Fibroblast of skin of abdomen (primary cell): ENCODE measurements at places on chromosomes 5 and 9.

DNA sequence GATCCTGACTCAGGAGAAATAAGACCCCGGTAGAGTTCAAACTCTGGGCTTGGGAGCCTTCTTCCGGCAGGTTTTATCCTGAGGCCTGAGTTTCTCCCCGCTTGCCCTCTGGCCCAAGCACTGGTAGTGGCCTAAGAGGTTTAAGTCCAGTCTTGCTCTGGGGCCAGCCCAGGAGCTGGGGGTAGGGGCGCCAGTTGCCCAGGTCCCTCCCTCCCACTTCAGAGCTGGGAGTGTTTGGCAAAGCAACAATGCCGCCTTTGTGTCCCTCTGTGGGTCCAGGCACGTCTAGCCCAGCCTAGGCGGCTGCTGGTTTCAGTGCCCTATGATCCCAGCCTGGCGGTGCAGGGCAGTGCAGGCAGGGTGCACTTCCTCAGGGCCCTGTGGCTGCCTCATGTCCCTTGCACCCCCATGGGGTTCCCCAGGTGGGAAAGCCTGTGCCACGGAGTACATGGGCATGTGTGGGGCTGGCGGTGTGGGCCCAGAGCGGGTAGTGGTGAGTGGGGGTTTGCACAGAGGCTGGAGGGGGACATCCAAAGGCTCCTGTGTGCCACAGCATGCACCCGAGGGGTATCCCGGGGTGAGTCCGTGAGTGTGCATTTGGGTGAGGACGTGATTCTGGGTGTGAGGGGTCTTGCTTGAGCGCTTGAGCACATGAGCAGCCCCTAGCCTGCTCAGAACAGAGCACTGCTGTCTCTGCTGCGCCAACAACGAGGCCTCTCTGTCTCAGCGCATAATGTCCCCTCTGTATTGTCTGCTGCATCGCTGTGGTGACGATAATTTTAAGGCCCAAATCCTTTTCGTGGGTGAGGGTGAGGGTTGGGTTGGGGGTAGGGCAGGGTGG, 61.7 kb upstream of the PSD2 start:
- DNase-seq: no peak

DNA sequence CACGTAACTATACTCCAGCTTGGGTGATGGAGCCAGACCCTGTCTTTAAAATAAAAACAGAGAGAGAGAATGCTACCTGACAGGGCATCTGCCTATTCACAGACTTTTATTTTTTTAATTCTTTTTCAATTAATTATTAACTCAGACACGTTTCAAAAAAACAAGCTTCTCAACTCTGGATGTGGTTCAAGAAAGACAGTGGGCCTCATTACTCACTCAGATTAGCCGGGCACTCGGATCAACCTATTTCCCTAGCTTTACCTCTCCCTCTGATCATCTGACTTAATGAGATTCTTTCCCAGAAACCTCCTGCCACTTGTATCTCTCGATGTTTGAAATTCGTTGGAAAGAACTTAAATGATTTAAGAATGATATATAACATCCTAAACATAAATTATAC, 134.1 kb downstream of the TRPM6 start:
- no peak for DNase-seq

GRCh38 chr5:151315998-151316597, 12.5 kb upstream of the SLC36A3 start:
- peak; percentile 45 for DNase-seq

DNA sequence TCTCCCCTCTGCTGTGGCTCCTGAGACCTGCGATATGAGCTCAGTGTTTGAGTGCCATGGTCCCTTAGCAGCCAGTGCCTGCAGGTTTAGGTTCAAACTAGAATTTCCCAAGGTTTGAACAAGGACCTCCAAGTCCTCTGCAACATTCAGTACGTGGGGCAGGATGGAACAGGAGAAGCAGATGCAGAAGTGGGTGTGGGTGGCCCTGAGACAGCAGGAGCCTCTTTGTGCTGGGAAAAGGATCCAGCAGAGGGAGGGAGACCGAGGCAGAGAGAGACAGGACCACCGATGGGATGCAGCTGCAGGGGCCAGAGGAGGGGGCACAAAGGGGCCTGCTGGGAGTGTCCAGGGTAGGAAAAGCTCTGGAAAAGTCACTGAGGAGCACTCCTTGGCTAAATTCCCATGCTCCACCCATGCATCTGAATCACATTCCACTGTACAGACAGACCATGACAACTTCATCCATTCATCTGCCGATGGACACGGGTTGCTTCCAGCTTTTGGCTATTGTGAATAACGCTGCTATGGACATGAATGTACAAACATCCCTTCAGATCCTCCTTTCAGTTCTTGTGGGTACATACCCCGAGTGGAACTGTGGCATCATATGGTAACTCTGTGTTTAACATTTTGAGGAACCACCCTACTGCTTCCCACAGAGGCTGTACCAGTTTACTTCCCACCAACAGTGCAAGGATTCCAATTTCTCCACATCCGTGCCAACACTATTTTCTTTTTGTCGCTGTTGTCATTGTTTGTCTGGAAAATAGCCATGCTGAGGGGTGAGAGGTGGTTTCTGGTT, 26.7 kb upstream of the SUSD3 start:
- no peak for DNase-seq

GRCh38 chr5:177189965-177190364, 56.4 kb downstream of the NSD1 start:
- no peak for DNase-seq

DNA sequence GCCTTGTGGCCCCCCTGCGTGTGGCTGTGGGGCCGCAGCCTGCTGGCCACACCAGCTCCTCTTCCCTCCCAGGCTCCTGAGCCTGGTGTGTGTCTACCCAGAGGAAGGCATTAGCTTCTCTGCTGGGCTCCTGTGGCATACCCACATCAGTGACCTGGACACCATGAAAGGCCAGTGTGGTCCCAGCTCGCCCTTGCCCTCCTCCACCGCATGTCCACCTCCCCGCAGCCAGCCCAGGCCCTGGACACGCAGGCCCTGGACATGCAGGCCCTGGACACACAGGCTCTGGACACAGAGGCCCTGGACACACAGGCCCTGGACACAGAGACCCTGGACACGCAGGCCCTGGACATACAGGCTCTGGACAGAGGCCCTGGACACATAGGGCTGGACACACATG, 153.4 kb upstream of the PPP1R26 start:
- no peak for DNase-seq

DNA sequence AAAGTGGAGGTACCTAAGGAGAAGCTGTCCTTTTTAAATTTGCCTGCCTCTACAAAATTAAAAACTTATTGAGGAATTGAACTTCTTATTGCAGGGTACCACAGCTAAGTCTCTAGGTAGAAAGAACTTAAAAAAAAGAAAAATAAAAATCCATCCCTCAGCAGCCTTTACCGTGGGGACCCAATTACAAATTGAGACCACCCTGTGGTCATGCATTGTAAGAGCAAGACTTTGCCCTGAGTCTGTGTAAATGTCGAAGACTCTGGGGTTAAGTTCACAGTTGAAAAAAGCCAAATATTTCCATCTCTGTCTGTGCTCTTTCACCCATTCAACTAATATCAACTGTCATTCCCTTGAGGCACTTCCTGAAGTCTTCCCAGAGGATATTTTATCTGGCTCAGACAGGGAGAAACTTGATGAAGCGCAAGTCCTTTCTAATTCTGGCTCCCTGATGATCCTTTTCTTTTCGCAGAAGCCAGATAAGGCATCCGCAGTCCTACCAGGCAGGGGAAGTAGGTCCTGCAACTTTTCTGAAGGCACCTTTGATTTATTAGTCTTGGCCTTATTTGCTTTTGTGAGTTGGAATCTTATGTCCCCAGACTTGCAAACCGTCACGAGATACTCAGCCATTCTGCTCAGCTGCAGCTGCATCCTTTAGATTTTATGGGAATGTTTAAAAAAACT, 323.8 kb upstream of the WWC1 start:
- peak; percentile 58 for DNase-seq

- DNase-seq: no peak
These were observed 154.0 kb downstream of the SLC24A2 start for GRCh38 chr9:19634881-19635280.

DNA sequence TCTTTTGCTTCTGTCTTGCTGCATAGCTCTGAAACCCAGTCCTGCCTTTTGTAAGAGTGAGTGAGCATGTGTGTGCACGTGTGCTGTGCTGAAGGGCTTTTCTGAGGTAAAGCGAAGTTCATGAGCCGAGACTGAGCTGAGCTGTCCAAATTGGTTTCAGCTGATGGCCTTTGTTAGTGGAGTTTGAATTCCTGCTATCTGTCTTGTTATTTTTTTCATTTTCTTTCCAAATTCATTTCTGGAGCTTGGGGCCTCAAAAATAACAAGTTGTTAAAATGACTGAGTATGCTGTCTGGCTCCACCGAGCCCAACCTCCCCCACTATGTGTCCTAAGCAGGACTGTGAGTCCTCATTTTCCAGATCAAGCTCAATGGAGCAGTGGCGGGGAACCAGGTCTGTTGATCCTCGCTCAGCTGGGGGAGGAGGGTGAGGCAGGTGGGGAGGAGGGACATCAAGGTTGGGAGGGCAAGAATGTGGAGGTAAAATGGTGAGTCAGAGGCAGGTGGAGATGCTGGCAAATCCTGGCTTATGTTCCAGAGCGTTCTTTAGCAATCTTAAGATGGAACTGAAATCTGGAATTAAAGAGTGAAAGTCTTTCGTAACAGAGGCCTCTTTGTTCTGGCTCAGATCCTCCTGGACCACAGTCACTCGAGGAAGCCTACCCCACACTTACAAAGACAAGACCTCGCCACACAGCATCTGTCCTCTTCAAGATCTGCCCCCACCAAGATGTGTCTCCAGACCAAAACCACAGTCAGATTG, 63.9 kb downstream of the SREK1 start:
- DNase-seq: peak; percentile 46

- no peak for DNase-seq
These were observed 4.9 kb downstream of the MARCHF3 start for GRCh38 chr5:127025467-127025866.

DNA sequence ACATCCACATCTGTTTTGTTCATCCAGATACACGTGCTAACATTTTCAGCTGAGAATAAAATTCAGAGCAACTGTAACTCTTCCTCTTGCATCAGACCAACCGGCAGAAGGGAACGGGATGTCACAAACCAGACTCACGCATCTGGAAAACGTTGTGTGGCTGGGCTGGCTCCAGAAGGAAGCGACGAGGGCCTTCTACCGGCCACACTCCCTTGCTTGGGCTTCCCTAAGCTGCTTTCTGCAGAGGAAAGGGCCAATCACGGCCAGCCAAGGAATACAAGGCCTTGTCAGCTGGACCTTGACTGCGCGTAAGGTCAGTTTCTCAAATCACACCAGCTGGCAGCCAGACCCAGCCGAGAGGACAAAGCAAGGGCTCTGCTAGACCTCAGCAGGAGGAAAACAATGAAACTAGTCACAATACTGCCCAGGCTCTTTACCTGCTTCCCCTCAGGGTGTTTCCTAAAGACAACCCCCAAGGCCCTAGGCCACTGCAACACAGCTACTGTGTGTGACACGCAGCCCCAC, 106.1 kb downstream of the THBS4 start:
- DNase-seq: peak; percentile 74

- DNase-seq: no peak
These were observed 32.1 kb upstream of the CLPTM1L start for GRCh38 chr5:1376981-1377380.

- DNase-seq: no peak
These were observed 13.6 kb downstream of the FNBP1 start for GRCh38 chr9:130029223-130029973.

GRCh38 chr9:129806061-129806460, 3.1 kb downstream of the TOR1B start:
- DNase-seq: no peak

DNA sequence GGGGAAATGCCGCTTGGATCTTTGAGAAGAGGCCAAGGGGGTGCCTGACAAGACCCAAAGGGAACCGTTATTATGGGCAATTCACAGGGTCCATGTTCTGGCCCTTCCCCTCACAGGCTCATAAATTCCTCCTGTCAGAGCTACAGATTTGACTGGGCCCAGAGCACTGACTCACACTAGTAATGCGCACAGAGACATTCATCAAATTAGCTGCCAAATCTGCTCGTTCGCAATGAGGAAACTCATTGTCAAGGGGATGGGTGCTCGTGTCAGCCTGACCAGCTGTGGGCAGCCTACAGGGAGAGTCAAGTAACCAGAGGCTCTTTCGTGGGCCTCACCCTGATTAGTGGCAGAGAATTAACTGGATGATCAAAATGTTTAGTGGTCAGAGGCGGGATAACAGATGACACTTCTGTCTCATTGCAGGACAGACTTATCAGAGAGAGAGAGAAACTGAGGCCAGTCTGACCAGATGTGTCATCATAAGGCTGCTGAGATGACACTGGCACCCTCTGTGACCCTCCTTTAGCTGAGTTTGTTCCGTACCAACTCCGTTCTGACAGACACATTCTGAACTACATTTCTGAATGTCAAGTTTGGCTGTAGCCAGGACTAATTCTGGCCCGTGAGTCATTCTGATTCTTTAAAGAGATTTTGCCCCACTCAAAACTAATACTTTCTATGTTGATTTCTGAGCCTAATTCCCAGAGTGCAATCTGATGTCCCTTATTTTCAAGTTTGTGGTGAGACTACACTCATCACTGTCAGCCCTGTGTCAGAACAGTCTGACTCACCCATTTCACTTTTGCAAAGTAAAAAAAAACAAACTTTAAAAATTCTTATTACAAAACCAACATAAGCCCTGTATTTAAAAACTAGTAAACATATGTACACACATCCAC, 377.1 kb downstream of the ACTL7B start:
- DNase-seq: peak; percentile 88

GRCh38 chr9:133795049-133795448, 56.9 kb upstream of the SARDH start:
- no peak for DNase-seq

DNA sequence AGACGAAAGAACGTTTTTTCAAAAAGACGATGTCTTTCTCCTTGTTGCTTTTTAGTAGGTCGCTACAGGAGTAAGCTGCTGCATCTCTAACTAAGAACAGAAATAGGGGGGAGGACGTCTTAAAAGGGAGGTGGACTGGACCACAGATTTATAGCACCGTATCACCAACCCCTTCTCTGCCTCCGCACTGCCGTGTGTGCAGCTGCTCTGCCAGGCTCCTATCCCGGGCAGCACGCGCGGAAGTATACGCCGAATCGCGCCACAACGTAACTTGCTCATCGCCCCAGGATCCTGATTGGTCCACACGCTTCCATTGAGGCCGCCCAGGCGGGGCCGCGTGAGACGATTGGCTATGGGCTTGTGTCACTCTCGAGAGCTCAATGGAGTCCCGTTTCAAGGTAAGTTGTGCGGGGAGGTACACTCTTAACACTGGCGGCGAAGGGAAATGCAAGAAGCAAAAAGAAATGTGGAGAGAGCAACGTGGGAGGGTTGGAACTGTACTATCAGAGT, at the start of gene ELAVL2:
Gene ELAVL2 (minus strand): TSS at position 121 of the 510 bp plus-strand sequence. CDS start 64,006 bp downstream, outside the sequence.
- DNase-seq: peak; percentile 99

DNA sequence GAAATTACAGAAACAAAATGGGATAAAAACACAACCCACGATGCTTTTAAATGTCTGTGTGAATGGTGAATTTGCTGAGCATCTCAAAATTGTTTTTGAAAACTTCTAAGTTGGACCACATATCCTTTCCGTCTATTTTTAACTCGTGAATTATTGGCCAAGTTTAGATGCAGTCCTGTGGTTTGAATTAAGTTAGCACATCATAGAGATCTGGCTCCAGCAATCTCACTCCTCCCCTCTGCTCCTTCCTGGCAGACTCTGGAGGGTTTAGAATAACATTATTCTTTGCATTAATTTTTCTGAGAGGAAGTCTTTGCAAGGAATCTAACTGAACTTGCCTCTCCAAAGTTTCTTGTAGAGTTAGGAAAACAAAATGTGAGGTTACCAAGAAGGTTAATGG, 14.5 kb upstream of the ANKRD55 start:
- DNase-seq: peak; percentile 63
